ENCODE measurements at places on chromosomes 7 and 10. TPM values are rescaled to one million over a fixed set of nuclear protein-coding genes. Genes with fewer than 3 reads are reported as not detected.

DNA sequence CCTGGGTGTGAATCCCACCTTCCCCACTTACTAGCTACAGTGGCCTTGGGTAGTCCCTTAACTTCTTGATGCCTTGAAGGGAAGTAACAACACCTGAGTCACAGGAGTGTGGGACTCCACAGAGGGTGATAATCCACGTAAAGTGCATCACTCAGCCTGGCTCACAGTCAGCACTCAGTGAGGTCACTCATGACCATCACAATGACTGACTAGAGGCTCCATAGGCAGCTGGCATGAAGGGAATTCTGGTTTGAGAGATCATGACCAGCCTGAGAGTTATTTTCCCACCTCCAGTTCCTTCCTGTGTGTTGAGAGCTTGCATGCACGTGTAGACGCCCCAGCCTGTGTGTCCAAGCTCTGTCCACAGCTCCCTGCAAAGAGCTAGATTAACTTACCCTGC, 34.8 kb downstream of the NEUROG3 start:
- no peaks in the 10 kb centered on the region for H3K36me3 ChIP-seq
- H3K27me3 ChIP-seq, result no peaks in the 10 kb centered on the region
- H3K27ac ChIP-seq, result no peak overlapping the region
- DNase-seq, result no peak
- H3K4me1 ChIP-seq, result no peaks in the 10 kb centered on the region
- no peak overlapping the region for H3K4me3 ChIP-seq

ASZ1 gene
- not detected for total RNA-seq

CSTF2T gene
- total RNA-seq, result 11.4 TPM

ENTPD7 gene
- total RNA-seq, result 0.32 TPM

- H3K27ac ChIP-seq, result no peak overlapping the region
- peaks cover 3% of the 10 kb centered on the region for H3K27me3 ChIP-seq
- no peaks in the 10 kb centered on the region for H3K36me3 ChIP-seq
- peak; percentile 44 for DNase-seq
- H3K4me3 ChIP-seq, result no peak overlapping the region
Observed at GRCh38 chr7:100803398-100804161, 23.7 kb downstream of the EPHB4 start.

COPS6 gene
- total RNA-seq, result 35.2 TPM

All from gastrocnemius medialis (tissue), 4 donors.